Kidney (tissue), 22 donors: ENCODE measurements at places on chromosomes 4 and X. TPM values are rescaled to one million over a fixed set of nuclear protein-coding genes. Genes with fewer than 3 reads are reported as not detected.

The SPANXD gene
- polyA plus RNA-seq, result not detected

The PPEF2 gene
- not detected for polyA plus RNA-seq

The P2RY4 gene
- polyA plus RNA-seq, result not detected

The ANOS1 gene
- 0.69 TPM for polyA plus RNA-seq

The RPS6KA6 gene
- polyA plus RNA-seq, result 4.7 TPM

The PAGE2 gene
- not detected for polyA plus RNA-seq

The FAM47A gene
- polyA plus RNA-seq, result not detected

The HERC6 gene
- 7.4 TPM for polyA plus RNA-seq

The ZNF732 gene
- polyA plus RNA-seq, result not detected

The MAGEB6 gene
- not detected for polyA plus RNA-seq
